ENCODE measurements at places on chromosomes 3 and 15. TPM values are rescaled to one million over a fixed set of nuclear protein-coding genes. Genes with fewer than 3 reads are reported as not detected.

Gene SAXO2
- 0.52 TPM for total RNA-seq

Gene SH2D7
- not detected for total RNA-seq

Gene ABI3BP
- total RNA-seq = 63.2 TPM

Gene PATL2
- total RNA-seq = 2.6 TPM

Gene TFDP2
- 29.2 TPM for total RNA-seq

Gene RASL12
- total RNA-seq = 15.1 TPM

Gene STAC
- total RNA-seq = 49.1 TPM

Gene CD200R1
- 5.7 TPM for total RNA-seq

Gene CHRNB4
- total RNA-seq = under 0.01 TPM

Gene GAP43
- 1.0 TPM for total RNA-seq

Gene ADCY5
- 6.8 TPM for total RNA-seq

Gene SEC61A1
- 89.8 TPM for total RNA-seq

Gene ACKR2
- 1.6 TPM for total RNA-seq

Gene HHATL
- 23.0 TPM for total RNA-seq

Gene EIF4G1
- total RNA-seq = 162 TPM

Gene ATP13A5
- not detected for total RNA-seq

Gene FRMD5
- 3.7 TPM for total RNA-seq

Gene KBTBD12
- 13.6 TPM for total RNA-seq

Gene GOLGA8G
- not detected for total RNA-seq

Gene RETNLB
- total RNA-seq = not detected

Gene XCR1
- total RNA-seq = not detected

Gene VGLL3
- 17.7 TPM for total RNA-seq

Gene IL5RA
- not detected for total RNA-seq

Gene CYFIP1
- total RNA-seq = 49.1 TPM

Measured in skeletal muscle tissue (tissue), 5 donors.